Right cardiac atrium (tissue), 5 donors: ENCODE measurements at places on chromosomes 11 and 22. TPM values are rescaled to one million over a fixed set of nuclear protein-coding genes. Genes with fewer than 3 reads are reported as not detected.

DNA sequence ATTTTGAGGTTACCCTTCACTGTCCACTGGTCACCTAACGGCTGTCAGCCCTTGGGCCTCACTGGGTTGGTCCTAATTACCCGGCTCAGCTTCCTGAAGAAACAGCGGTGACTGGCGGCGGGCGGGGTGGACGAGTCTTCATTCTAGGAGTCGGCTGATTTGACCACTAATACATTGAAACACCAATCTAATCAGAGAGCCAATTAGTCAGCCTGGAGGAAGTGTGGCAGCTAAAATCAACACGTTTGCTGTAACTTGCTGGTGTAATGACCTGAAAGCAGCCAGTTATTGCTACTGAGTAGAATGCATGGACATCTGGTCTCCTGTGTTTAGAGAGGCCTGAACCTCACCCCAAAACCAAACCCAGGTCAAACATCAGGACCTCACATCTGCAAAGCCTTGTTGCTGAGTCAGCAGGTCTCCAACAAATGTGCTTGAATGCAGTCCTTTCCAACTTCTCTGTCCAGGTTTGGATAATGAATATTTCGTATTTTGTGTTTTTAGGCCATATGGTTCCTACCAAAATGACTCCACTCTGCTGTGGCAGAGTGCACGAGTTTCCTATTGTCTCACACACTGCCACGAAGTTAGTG lies 496.4 kb downstream of the BRD1 start:
- DNase-seq, result no peak

GRCh38 chr11:67436459-67437081 lies 912 bp downstream of the PTPRCAP start:
- DNase-seq, result no peak

DNA sequence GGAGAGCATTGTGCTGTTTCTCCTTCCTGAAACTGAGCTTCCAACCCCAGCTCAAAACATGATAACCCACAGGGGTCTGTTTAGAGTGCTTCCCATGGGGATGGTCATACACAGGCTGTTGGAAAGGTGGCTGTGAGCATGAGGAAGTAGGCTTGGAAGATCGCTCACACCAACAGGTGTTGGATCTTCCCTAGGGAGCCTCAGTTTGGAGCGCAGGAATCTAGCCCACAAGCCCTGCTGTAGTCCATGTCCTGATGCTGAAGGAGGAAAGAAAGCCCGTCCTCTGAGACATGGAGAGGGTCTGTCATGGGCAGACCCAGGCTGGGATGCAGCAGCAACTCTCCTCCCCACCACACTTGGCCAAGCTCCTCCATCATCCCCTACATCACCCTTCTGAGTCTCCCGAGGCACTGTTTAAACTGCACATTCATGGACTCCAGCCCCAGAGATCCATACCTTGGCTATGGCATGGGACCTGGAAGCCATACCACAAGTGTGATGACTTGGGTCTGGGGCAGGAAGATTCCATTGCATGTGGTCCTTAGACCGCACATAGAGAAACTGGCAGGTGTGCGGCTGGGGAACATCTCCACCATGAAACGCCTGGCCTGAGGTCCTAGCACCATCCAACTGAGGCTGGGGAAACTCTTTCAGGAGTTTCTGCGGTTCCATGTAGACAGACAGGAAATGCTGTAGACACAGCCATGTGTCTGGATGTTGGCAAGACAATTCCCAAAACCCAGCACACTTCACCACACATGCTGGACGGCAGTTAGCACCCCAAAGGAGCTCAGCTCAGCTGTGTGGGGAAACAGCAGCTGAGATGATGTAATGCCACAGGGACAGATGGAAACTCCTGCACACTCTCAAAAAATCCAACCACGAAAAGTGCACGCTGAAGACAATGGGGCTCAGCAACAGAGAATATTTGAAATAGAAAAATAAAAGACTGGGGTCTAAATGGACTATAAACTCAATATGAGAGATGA lies 27.6 kb upstream of the TTC12 start:
- DNase-seq, result no peak

DNA sequence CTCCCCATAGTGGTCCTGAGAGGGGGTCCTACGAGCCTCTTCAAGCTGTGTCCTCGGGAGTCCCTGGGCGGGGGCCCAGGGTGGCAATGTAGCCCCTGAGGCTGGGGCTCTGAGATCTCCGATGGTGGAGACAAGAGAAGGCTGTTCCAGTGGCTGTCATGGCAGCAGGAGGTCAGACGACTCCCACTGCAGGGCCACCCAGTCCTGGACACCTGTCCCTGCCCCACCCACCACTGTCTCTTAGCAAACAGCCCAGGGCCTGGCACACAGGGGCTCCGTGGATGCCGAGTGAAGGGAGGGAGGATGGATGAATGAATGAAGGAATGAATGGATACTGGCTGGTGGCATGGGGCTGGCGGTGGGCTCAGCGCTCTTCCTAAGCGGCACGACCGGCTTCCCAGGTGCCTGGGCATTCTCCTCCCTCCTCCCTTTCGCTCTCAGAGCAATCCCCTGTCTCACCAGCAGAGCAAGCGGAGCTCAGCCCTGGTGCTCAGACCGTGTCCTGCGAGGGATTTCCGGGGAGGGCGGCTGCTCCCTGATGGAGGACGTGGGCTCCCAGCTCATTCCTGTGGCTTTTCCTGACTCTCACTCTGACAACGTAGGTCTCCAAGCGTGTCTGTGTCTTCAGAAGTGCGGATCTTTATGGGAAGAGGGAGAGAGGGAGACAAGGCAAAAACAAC lies 1272.6 kb downstream of the BRD1 start:
- peak; percentile 37 for DNase-seq

DNA sequence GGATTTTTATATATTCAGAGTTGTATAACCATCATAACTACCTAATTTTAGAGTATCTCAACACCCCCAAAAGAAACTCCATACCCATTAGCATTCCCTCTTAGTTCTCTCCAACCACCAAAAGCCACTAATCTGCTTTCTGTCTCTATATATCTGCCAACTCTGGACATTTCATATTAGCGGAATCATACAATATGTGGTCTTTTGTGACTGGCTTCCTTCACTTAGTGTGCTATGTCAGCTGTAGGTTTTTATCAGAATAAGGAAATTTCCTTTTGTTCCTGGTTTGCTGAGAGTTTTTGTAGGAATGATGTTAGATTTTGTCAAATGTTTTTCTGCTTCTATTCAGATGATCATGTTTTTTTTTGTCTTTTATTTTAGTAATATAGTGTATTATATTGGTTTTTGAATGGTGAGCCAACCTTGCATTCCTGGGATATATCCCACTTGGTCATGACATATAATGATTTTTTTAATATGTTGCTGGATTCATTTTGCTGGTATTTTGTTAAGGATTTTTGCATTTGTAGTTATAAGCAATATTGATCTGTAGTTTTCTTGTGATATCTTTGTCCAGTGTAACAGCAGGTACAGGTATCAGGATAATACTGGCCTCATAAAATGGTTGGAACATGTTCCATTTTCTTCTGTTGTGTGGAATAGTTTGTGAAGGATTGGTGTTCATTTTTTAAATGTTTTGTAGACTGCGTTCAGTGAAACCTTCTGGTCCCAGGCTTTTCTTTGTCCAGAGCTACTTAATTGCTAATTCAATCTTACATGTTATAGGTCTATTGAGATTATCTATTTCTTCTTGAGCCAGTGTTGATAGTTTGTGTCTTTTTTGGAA lies 16.8 kb downstream of the DGCR8 start:
- DNase-seq, result no peak

GRCh38 chr11:77205467-77206263 lies 77.6 kb downstream of the MYO7A start:
- DNase-seq, result no peak

- peak; percentile 39 for DNase-seq
Measured at GRCh38 chr22:19879246-19879570, 24.5 kb upstream of the GNB1L start.

GRCh38 chr11:2249189-2249916 lies 21.0 kb downstream of the ASCL2 start:
- no peak for DNase-seq

DNA sequence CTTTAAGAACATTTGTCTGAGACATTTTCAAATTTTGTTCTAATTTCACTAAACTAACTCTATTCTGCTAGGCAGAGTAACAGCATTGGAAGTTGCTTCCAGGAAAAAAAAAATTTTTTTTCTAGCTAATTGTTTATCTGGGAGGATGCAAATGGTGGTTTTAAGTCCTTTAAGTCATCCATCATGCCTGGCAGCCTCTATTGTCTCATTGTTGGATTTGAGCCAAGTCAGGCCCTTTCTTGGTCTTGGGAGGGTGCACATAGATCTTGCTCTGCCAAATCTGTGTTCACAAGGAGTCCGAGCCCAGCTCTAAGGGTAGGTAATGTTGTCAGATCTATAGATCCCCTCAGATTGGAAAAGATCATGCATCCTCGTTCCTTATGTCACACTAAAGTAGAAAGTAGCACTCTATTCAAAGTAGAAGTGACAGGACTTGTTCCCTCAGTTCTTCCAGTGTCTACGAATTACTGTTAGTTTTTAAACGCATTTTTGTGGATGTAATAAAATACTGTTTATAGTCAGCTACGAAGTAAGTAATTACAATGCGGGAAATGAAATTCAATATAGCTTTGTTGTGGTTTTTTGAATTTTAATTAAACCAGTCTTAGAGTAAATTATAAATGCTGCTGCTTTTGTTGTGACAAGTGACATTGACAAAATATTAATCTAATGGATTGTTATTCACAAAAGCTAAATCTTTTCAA lies 166.0 kb upstream of the RASSF10 start:
- DNase-seq, result no peak

- no peak for DNase-seq
Measured at GRCh38 chr11:35413598-35413997, 5.8 kb downstream of the SLC1A2 start.

GRCh38 chr22:17781319-17782031 lies 7.2 kb upstream of the BID start:
- DNase-seq, result no peak

GRCh38 chr11:33062137-33062536 lies 22.8 kb downstream of the TCP11L1 start:
- no peak for DNase-seq

GRCh38 chr11:65014726-65015227 lies 817 bp downstream of the ARL2 start:
- DNase-seq, result no peak

- DNase-seq, result no peak
Measured at GRCh38 chr11:114128399-114128798, 68.9 kb downstream of the ZBTB16 start.

GRCh38 chr11:79902493-79902892 lies 461.7 kb upstream of the TENM4 start:
- no peak for DNase-seq

Gene SERHL2
- total RNA-seq, result 3.6 TPM

Gene C11orf21
- 18.0 TPM for total RNA-seq

Gene DGAT2
- total RNA-seq, result 18.0 TPM

Gene ZNHIT2
- 7.9 TPM for total RNA-seq
